ENCODE measurements at places on chromosomes 2 and 18.

GRCh38 chr2:101524806-101525430 lies 50.0 kb upstream of the RFX8 start:
- DNase-seq, result no peak

DNA sequence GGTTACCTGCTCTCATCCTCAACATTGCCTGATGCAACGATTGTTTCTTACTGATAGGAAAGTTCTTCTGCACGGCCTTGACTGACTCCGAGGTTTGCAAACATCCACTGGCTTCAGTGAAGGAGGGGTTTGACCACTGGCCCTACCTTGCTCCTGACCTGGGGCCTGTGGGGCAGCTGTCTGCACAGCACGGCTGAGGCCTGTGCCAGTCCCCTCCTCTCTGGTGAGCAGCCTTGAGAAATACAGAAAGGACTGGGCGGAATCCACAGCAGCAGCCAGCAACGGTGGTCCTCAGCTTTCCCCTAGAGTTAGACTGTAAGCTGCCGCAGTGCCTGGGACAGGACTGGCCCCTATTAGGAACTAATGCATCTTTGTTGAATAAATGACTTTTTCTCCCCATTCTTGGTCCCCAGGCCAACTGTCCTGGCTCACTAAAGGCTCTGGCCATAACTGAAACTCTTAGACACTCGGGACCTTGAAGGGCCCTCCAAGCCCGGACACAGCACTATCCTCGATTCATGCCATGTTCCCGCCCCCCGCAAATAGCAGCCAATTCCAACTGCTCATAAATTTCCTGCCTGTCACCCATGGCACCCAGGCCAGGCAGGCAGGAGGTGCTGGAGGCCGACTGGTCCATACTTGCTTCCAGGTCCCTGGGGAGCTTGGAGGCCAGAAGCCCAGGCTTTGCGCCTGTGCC lies 26.7 kb downstream of the ATOH8 start:
- no peak for DNase-seq

DNA sequence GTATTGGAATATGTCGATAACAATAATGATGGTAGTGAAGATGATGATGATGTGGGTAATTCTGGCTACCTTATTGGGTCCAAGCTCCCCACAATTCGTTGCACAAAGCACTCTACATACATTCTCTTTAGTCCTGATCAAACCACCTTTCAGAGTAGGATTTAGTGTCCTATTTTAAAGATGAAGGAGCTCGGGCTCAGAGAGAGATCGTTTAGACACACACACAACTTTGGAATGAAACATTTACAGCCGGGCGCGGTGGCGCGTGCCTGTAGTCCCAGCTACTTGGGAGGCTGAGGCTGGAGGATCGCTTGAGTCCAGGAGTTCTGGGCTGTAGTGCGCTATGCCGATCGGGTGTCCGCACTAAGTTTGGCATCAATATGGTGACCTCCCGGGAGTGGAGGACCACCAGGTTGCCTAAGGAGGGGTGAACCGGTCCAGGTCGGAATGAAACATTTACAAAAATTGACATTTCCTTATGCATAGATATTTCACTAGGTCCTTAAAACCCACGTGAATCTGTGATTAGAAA lies 50.7 kb downstream of the GREB1 start:
- no peak for DNase-seq

GRCh38 chr2:233362742-233363141 lies 8.4 kb downstream of the DGKD start:
- no peak for DNase-seq

DNA sequence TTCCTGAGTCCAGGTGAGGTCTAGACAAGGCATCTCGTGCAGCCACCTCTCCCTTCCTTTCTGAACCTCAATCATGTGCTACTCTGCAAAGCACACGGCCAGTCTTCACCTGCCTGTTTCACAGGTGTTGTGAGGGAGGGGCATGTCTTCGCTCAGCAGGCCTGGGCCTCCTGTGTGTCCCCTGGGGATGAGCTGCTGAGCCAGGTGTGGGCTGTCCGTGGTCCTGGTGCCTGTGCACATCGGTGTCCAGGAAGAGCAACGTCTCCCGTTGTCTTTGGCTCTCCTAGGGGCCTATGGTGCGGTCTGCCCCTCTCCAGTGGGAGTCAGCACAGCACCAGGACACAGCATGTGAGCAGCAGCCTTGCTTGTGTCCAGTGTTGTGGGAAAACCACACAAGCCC lies 16.7 kb downstream of the ARHGEF4 start:
- DNase-seq, result no peak

- no peak for DNase-seq
Observed at GRCh38 chr18:2654169-2654927, 1.2 kb upstream of the SMCHD1 start.

GRCh38 chr2:175326801-175327200 lies 145.3 kb upstream of the ATP5MC3 start:
- no peak for DNase-seq

DNA sequence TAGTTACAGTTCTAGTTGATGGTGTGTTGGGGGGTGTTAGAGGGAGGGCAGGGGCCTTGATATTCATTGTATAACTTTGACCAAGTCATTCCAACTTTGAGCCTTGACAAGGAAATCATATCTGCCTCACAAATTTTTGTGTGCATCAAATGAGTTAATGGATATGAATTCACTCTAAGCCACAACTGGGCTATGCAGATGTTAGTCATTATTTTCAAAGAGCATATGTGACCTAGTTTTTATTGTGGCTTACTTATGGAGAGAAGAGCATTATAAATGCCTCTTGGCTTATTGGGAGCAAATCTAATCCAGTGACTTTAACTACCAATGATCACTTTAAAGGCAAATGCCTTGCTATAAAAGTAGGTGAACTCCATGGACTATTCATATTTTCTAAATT lies 250.2 kb downstream of the LPIN1 start:
- no peak for DNase-seq

GRCh38 chr2:97708608-97709007 lies 4.8 kb upstream of the ZAP70 start:
- DNase-seq, result no peak

- no peak for DNase-seq
Observed at GRCh38 chr2:98027538-98027937, 31.8 kb upstream of the TMEM131 start.

DNA sequence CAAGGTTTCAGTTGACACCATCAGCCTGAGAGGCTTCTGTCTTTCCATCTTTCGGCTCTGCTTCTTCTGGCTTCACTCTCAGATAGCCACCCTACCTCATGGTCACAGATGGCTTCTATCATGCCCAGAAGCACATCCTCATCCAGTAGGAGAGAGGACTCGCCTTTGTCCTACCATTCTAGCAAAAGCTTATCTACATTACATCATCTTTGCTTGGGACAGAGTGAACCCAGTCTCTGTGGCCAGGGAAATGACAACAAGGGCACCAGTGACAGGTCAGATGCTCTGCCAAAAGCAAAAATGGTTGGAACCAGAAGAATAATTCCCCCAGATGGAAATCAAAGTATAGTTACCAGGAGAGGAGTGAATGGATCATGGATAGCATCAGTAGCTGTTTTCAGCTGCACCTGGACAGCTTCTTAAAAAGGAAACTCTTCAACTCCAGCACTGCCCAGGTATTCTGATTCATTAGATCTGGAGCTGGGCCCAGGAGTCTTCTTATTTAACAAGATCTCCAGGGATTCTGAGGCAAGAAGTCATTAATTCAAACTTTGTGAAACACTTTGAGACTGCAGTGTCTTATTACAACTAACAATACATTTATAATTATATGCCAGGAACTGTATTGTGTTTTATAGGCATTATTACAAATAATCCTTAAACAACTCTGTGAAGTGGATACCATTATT lies 257.7 kb upstream of the UBE2E3 start:
- DNase-seq, result no peak

DNA sequence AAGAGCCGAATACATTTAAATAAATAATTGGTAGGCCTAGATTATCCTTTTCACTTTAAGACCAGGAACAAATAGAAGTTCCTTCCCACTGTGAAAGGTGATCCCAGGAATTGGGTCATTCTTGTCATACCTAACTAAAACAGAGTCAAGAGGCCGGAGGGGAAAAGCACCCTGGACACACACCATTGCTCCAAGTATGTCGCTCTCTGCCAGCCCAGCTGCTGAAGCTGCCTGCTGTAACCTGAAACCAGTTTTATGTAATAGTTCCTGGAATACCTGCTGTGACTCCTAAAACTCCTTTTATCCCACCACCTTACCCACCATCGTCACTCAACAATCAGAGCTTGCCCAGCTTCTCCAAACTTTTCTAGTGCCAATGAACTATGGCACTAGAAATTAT lies 217.1 kb downstream of the PTPRM start:
- DNase-seq, result no peak

DNA sequence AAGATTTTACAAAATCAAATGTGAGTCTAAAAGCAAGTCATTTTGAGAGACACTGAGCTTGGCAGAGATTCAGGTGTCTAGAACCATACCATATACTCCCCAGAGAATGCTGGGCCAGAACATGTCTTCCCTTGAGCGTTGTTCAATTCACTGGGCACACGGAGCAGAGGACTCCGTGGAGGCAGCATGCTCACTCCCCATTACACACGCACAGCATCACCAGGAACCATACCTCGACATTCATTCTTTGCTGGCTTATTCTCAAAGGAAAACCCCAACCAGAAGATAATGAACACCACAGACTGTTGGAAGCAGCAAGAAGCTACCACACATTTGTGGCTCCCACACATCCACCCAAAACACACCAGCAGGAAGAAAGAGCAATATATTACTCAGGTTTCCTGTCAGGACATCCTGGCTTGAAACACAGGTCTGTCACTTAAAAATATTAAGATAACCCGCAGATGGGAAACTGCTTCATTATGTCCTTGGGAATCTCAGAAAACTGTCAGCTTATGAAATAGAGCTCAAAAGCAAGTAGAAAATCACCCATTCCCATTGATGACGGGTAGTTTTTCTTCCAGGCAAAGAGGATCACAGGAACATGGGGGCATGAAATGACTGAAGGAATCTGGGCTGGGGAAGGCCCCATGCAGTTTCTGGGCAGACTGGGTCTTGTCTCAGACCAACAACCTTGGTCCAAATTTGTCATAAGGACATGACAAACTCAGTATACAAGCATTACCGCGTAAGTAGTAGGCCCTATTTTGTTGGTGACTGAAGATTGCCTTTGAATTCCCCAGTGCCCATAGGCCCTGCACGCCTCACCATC lies 46.4 kb downstream of the PCBP1 start:
- DNase-seq, result no peak

DNA sequence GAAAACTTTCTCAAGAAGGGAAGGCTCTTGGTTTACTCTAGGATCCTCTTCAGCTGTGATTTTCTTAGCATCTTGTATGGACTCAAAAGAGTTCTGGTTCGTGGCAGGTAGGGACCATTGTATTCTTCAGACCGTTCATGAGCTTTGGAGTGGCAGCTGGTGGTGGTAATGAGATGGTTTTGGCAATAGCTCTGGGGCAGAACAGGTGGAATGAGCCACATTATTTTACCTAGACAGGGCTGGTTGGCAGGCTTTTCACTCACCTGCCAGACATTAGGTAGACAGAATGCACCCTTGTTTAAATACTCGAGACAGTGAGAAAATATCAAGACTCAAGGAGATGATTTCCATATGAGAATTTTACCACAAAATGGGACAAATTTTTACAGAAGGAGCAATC lies 26.2 kb upstream of the MGAT5 start:
- DNase-seq, result no peak

GRCh38 chr2:32925976-32926707 lies 20.6 kb upstream of the LTBP1 start:
- DNase-seq, result no peak

- DNase-seq, result no peak
Observed at GRCh38 chr2:232632229-232632903, 1.0 kb upstream of the EFHD1 start.

- no peak for DNase-seq
Observed at GRCh38 chr2:157192445-157193423, 64.8 kb upstream of the GALNT5 start.

- DNase-seq, result no peak
Observed at GRCh38 chr2:171271971-171272436, 111.3 kb upstream of the TLK1 start.

- DNase-seq, result no peak
Observed at GRCh38 chr18:49565612-49566011, 3.8 kb downstream of the LIPG start.

GRCh38 chr2:195317550-195317949 lies 339.5 kb upstream of the SLC39A10 start:
- no peak for DNase-seq

- no peak for DNase-seq
Observed at GRCh38 chr2:44230378-44230777, 44.9 kb upstream of the SLC3A1 start.

DNA sequence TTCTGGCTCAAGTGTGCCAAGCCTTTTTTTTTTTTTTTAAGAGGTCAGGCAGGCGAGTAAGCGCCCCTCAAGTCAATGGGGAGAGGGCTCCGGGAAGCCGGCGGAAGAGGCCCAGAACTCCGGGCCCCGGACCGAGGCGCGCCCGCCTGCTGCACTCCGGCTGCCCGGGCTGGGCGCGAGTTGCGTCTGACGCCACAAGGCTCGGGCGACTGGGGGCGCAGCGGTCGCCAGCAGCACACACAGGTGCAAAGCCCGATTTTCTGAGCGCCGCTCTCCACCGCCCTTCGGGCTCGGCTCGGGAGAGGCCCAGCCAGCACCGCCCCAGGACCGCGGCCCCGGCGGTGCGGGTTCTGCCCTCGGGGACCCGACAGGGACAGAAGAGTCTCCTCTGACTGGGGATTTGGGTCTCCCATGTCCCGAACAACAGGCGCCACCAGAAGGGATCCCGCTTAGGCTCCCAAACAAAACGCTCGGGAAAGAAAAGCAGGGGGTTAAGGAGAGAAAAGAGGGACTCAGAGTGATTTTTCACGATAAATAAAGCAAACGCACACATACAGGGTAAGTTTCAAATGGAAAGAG lies 787 bp downstream of the ERBB4 start:
- DNase-seq, result no peak

DNA sequence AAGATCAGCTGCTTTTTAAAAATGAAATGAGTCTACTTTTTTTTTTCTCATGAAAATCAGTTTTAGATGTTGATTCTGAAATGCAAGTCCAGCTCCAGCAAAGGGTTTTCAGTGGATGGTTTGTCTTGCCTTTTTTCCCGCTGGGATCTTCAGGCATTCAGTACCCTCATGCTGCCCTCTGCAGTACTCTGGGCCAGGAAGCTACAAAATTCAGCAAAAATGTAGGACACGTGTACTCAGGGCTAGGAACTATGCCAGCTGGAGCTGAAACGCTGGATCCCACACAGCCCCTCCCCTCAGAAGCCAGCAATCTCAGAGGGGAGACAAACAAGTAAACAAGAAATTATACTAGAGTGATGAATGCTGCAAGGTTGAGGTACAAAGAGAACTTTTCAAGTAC lies 97.3 kb downstream of the MMADHC start:
- no peak for DNase-seq

GRCh38 chr2:166454006-166454595 lies 39.9 kb downstream of the SCN7A start:
- no peak for DNase-seq

- no peak for DNase-seq
Observed at GRCh38 chr2:174553811-174554493, 43.7 kb downstream of the WIPF1 start.

DNA sequence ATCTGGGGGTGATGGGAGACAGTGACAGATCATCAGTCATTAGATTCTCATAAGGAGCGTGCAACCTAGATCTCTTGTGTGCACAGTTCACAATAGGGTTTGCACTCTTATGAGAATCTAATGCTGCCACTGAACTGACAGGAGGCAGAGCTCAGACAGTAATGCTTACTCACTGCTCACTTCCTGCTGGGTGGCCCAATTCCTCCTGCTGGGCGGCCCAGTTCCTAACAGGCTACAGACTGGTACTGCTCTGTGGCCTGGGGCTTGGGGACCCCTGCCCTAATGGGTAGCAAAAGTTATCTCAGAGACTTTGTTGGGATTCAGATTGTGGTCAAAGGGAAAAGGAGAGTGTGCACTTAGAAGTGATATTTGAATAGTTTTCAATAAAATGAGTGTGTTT lies 840.1 kb upstream of the ID2 start:
- no peak for DNase-seq

GRCh38 chr2:195594248-195594647 lies 62.8 kb upstream of the SLC39A10 start:
- no peak for DNase-seq

All from SK-N-MC (cell line).